GM23338 (cell line): ENCODE measurements at places on chromosomes 4 and X.
A peak's percentile ranks its signal among the peaks of the same experiment; 100 is the strongest.

- DNase-seq, result no peak
These were observed 38.5 kb downstream of the MAGEB5 start for GRCh38 chrX:26254436-26254835.

DNA sequence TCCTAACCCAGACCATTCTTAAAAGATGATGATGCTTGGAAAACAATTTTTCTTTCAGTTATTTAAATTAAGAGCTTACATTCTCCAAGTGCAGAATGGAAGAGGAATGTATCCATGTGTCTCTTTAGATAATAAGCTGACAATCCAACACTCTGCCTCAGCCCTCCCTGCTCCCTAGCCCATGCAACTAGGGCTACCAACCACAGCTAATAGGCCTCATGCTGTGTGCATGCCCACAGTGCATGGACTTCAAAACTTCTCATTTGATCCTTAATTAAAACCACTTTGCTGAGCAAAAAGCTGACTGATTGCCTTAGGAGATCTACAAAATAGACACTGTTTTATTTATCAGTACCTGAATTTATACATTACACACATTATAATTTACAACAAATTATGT lies 473.9 kb downstream of the GALNTL6 start:
- DNase-seq, result no peak

DNA sequence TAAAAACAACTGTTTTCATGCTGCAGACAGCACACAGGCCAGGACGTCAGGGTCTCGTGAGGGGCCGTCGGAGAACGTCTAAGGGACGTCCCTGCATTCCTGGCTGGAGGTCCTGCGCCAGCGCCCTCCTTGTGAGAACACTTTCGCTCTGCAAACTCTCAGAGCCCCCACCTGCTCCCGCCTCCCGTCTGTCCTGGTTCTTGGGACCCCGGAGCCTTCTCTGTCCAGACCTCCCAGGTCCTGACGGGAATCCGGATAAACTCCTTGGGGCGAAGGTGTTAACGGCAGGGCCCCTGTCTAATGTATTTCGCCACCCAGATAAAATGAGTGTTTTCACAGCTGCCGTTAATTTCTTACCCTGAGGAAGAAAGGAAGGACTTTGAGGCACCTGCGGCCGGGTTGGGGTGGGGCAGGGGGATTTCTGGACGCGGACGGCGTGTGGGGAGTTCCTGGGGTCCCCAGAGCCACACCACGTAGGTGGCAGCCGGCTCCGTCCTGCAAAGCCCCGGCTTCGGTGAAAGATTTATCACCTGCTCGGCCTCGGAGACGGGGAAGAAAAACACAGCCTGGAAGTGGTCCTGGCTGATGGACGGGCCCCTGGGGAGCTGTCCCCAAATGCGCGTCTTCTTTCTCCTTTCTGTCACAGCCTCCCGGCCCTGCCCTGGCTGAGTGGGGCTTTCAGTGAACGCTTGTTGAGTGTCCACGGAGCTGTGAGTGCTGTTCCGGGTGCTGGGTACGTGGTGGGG lies 35.1 kb upstream of the PPP2R3B start:
- DNase-seq, result no peak

DNA sequence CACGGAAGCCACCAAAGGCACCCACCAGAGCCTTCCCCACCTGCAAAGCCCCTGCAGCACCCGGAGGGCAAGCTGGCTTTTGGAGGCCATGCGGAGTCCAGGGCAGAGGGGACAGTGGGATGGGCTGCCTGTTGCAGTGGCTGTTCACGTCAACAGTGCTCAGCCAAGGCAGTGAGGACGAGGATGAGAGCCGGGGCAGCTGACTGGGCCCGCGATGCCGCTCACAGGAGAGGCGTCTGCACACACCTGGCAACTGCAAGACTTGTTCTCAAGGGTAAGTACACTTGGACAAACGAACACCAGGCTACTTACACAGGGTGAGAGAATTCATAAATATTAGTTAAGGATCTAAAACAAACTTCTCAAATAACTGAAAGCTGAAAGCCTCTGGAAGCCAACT lies 19.6 kb downstream of the FGFR3 start:
- DNase-seq, result no peak

DNA sequence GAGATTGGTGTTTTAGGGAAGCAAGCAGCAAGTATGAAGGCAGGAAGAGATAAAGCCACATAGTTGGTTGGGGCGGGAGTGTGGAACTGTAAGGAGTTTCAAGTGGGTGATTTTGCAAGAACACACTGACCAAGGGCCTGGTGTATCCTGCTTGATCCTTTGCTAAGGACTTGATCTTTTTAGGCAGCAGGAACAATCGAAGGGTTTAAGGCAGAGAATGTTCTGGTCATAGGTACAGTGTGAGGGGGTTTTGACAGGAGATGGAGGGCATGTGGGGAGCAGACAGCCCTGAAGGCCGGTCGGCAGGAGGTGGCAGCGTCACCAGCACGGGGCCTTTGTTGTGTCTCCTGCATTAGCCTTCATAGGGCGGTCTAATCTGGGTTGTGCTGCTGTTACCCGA lies 54.7 kb downstream of the FAM193A start:
- DNase-seq, result peak; percentile 67

- no peak for DNase-seq
These were observed 162.3 kb upstream of the MAMLD1 start for GRCh38 chrX:150200820-150201287.

DNA sequence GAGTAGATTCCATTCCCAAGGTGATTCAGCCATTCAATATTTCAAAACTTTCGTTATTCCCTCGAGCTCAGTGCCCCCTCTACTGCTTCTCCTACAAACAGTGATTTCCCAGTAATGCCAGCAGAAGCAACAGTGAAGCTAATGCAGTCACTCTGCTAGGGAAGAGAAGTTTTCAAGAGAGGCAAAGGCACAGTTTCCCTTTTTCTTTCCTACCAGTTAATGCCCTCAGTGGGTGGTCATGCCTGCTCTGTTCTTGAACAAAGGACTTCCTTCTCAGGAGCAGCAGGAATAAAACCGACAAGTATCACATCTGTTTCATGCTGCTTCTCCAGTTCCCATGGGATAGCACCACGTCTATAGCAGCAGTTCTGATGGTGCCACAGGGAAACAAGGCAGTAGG lies 317.2 kb downstream of the TENM3 start:
- DNase-seq, result peak; percentile 96

GRCh38 chr4:158656439-158656838 lies 15.2 kb downstream of the C4orf46 start:
- DNase-seq, result peak; percentile 37

- DNase-seq, result no peak
These were observed 86.8 kb upstream of the VEGFC start for GRCh38 chr4:176879380-176880116.

GRCh38 chr4:165780735-165781134 lies 92.3 kb upstream of the TLL1 start:
- DNase-seq, result no peak

- DNase-seq, result no peak
These were observed 111.6 kb downstream of the FRYL start for GRCh38 chr4:48668254-48669017.

DNA sequence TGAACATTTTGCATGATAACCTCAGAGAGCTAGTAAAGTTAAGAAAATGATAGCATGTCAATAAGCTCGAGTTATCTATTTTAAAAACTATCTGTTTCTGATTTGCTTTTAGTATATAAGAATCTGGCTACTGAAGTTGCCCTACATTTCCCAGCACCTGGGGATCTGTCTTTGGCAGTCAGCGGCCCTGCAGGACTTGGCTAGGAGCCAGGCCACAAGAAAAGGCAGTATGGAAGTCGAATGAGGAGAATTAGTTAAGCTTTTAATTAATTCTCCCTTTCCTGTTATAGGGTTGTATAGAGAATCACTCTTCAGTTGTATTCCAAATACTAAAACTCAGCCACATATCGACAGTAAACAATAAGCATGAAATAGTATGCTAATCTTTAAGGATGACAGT lies 22.7 kb downstream of the POU4F2 start:
- no peak for DNase-seq

- peak; percentile 31 for DNase-seq
These were observed 124.7 kb upstream of the TLL1 start for GRCh38 chr4:165748321-165748720.

DNA sequence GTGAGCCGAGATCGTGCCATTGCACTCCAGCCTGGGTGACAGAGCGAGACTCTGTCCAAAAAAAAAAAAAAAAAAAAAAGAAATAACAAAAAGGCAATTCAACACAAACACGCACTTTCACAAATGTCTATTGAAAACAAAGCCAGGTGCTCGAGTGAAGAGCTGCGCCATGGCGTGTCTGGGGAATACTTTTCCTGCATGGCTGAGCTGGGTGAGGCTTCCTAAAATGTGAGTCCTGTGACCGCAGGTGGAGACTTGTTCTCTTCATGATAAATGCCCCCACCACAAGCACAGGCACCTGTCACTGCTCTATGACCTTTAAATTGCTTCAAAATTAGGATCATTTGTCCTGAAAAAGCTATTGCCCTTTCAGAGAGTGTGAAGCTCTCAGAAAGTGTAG lies 4.0 kb upstream of the ABLIM2 start:
- DNase-seq, result no peak

GRCh38 chr4:26861434-26862186 lies 969 bp downstream of the STIM2 start:
- peak; percentile 79 for DNase-seq
